ENCODE measurements at places on chromosomes 4 and X.

- DNase-seq, result no peak
Measured at GRCh38 chr4:41406113-41406516, 131.8 kb upstream of the LIMCH1 start.

GRCh38 chrX:132294776-132295495 lies 75.7 kb upstream of the RAP2C start:
- no peak for DNase-seq

DNA sequence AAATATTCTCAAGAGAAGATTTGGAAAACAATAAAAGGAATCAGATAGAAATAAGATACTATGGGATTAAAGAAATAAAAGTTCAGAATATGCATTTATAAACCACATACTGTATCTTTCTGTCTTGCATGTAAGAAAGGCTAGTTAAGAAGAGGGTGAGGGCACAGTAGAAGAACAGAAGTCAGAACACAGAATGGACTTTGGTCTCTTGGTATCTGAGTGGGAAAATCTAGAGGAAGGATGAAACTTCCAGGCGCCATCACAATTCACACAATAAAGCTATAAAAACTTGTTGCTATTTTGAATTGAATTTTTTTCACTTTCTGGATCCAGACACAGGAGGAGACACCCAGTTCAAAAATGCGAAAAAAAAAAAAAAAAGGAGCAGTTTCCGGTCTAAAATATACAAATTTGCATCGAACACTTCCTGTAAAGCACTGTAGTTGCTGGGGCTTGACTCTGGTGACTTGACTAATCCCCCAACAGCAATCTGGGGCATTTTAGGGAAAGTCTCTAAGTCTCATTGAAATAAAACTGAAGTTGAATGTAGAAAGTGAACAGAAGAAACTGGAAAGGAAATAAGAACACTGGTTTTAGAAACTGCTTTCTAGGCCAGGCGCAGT lies 8.1 kb upstream of the NAAA start:
- DNase-seq, result no peak

GRCh38 chrX:139544591-139544990 lies 14.1 kb downstream of the F9 start:
- DNase-seq, result no peak

- peak; percentile 89 for DNase-seq
Measured at GRCh38 chr4:128347175-128347868, 59.7 kb upstream of the PGRMC2 start.

DNA sequence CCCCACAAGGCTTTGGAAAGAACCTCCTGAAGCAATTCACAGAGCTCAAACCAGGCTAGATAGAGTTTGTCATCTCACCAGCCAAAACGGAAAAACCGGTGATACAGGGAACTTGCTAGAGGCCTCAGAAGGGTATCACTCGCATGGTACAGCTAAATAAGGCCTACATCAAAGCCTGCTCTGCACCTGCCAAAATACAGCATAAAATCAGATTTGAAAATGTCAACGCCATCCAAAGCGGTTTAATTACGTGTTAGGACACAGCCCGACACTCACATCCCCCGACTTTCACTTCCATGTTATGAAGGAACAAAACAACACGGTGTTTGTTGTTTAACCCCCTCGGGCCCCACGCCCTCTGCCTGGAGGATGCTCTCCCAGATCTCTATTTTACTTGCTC lies 65.0 kb downstream of the MAPK10 start:
- no peak for DNase-seq
